ENCODE measurements at places on chromosomes 3 and 15.

DNA sequence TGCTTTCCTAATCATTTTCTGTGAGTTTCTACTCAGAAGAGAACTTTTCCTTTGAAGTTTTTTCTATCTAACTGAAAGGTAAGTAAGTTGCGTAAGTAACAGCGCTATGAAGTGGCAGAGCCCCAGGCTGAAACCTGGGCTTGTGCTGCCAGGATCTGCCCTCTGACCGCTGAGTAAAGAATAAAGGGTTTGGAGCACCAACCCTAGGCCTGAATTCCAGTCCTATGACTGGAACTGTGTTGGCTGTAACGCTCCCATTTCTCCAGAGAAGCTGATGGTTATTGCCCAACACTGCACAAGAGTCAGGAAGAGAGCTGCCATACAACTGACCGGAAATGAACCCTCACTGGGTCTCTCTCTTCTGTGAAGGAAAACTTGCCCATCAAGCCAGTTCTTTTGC is 87.0 kb downstream of the FOXB1 start:
- peak; percentile 49 for DNase-seq

- no peak for DNase-seq
Observed at GRCh38 chr3:59992578-59992977, 942.8 kb upstream of the CFAP20DC start.

- DNase-seq = no peak
Observed at GRCh38 chr3:81718311-81718710, 43.1 kb downstream of the GBE1 start.

DNA sequence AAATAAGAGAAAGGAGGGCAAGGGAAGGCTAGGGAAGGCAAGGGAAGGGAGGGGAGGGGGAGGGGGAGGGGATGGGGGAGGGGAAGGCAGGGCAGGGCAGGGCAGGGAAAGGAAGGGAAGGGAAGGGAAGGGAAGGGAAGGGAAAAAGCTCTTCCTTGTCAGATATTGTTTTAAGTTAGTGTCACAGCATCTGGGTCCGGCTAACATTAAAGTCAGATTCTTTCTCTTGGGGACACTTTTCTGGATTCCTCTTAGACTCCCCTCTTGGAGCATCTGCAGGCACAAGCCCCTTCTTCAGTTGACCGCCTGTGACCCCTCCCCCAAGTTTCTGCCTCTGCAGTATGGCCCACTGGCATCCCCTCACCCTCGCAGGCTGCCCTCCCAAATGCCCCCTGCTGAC is 26.0 kb downstream of the BFSP2 start:
- no peak for DNase-seq

DNA sequence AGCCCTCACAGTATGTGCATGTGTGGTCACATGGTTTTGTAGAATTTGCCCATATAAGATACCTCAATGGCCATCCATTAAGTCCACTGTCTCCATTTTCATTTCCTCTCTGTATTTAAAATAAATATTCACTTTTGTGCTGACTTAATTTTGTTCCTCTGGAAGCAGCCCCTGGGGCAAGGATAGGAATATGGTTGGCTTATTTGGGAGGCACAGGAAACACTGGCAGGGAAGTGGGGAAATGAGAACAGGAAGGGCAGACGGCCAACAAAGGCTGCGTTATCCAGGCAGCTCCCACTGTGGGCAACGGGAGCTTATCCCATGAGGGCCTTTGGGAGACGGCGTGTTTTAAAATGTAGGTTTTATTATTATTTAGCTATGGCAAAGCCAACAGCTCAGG is 148.6 kb downstream of the SHQ1 start:
- no peak for DNase-seq

DNA sequence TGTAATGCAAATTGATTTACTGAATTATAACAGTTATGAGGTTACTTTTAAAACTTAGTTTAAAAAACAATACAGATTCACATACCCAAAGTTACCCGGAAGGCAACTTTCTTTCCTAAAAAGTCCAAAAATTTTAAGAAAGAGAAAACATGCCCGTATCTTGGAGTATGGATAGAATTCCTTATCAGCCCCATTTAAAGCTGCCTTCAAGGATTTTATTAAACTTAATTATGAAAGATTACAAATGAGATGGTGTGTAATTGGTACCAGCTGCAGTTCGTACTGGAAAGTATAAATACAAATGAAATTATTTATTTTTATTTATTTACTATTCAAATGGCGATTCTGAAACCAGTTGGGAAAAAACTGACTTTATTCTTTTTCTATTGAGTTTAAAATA is 39.4 kb downstream of the SATB1 start:
- DNase-seq = no peak

DNA sequence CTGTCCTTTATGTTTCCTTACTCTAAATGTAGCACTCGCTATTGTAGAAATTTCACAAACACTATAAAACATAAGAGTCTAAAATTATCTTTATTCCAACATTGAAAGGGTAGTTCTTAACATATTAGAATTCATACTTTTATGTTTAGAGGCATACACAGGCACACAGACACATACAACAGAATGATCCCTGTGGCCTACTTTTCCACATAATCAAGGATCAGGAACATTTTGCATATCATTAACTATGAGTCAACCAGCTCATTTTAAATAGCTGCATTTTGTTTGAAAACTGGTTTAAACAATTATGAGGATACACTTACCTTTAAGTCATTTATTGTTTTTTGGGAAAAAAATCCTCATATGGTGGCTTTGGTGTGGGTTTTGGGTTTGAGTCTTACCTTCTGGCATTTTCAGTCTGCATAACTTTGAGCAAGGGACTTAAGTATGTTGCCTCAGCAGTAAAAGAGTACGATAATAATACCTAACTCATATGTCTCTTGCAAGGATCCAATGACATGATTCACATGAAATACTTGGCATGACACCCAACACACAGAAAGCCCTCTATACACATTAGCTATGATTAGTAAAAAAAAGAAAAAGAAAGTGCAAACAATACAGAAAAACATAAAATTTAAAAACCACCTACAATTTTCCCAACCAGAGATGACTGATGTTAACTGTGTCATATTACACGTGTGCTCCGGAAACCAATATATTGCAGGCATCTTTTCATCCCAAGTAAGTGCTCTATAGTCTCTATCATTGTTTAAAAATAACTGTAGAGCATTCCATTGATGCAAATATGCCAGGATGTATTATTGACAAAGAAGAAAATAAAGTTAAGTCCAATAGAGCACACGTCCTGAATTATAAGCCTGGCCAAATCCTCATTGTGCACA is 213.1 kb upstream of the ADAMTS9 start:
- no peak for DNase-seq

DNA sequence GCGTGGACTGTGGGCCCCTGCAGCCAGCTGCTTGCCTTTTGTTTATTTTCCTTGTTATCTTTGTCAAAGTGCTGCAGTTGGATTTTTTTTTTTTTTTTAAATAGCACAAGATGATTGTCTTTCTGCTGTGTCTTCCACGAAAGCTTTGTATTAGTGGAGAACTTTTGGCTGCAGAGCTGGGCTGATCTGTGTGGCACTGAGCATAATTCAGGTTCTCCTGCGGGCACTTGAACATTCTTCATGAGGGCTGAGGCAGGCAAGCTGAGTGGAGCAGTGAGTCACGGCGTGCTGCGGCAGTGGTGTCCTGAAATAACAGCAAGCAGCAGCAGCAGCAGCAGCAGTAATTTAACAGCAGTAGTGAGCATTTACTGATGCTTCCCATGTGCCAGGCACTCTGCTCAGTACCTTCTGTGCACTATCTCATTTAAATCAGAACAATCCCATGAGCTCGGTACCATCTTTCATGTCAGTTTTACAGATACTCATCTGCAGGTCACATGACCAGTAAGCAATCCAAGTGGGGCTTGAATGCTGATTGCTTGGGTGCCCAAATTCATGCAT is 45.8 kb downstream of the MITF start:
- DNase-seq = peak; percentile 91

DNA sequence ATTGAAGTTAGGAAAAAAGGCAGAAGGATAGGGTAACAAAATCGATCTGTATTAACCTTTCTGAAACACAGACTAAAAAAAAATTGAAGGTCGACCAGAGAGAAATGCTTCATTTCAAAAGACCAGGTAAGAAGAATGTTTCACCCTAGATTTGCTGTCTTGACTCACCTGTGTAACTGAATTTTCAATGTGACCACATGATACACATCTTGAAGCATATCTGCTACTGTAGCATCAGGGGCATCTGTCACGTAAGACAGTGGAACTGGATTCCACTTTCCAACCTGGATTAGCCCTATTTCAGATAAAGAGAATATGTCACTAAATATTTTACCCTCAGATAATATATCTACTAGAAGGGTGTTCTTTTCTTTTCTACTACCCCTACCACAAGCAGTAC is 9.3 kb downstream of the SATB1 start:
- no peak for DNase-seq

GRCh38 chr15:32864051-32864450 is 146.2 kb downstream of the GREM1 start:
- no peak for DNase-seq

DNA sequence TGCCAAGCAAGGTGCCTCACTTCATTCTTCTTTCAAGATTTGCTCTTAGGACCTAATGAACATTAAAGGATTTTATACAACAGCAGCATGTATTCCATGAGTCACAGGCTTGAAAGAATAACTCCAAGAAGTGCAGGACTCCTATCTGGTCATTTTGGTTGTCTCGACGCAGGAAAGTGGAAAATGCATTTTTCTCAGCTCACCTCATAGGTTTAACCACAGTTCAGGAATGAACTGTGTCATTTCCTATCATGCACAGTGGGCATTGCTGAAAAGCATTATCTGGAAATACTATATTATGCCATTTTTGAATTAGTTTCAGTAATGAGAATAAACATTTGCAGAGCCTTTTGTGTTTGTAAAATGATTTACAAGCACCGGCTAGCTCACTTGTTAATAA is 98.7 kb upstream of the BFSP2 start:
- DNase-seq = peak; percentile 83

DNA sequence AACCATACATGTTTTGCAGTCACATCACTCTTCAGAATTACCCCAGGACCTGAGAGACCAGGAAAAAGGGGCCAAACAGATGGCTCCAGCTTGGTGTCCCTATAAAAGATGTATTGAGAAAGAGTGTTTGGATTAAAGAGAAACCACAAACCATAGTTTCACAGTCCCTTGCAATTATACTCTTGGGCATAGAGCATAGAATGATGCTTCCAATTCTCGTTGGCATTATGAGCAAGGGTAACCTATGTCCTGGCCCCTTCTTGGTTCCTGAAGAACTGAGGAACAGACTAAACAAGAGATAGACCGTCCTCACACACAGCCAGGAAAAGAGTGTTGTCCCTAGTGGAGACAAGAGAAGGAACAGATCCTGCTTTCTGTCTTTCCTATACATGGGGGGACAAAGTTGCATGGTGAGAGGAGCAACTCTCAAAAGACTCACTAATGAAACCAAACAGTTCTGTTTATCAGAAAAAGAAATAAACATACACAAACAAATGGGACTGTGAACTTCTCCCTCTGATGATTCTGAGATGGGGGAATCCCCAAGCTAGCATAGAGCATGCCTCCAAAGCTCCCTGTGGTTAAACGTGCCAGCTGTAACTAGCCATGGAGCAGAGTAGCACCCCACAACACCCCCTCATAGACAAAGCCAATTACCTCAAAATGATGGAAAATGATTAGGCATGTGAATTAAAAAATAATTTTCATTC is 908.6 kb downstream of the NTRK3 start:
- DNase-seq = no peak

- DNase-seq = no peak
Observed at GRCh38 chr15:25668901-25669300, 194.2 kb downstream of the ATP10A start.

GRCh38 chr3:155712008-155712407 is 32.9 kb downstream of the PLCH1 start:
- DNase-seq = no peak

- DNase-seq = peak; percentile 89
Observed at GRCh38 chr15:79872358-79873017, 24.3 kb downstream of the MTHFS start.

- peak; percentile 23 for DNase-seq
Observed at GRCh38 chr3:15064299-15064834, 748 bp downstream of the MRPS25 start.

DNA sequence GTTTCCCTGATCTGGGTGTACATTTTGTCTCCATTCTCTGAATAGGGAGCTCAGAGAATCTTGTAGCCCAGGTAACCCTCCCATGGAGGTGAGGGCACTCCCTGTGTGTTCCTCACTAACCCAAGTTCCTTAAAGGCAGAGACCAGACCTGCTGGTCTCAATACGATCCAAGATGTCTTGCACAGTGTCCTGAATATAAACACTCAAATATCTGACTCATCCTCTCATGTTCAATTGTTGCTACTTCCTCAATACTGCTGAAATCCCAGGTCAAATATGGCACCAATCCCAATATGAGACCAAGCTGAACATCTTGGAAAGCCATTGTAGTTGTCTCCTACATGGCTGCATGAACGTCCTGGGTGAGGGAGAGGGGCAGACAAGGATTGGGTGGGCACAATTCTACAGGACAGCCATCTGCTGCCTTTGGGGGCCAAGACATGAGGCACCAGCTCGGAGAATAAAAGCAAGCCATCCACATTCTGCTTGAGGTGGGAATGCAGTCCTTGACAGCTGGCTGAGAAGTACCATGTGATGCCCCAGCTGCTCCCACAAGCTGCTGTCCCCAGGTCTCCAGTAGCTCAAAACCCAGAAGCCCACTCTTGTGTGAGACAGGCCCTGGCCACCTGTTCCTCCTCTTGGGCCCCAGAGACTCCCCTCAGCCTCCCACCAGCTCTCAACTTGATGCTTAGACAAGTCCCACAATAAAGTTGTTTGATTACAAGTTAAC is 18.2 kb downstream of the TBC1D2B start:
- no peak for DNase-seq

GRCh38 chr3:87041191-87041590 is 50.2 kb upstream of the VGLL3 start:
- no peak for DNase-seq

DNA sequence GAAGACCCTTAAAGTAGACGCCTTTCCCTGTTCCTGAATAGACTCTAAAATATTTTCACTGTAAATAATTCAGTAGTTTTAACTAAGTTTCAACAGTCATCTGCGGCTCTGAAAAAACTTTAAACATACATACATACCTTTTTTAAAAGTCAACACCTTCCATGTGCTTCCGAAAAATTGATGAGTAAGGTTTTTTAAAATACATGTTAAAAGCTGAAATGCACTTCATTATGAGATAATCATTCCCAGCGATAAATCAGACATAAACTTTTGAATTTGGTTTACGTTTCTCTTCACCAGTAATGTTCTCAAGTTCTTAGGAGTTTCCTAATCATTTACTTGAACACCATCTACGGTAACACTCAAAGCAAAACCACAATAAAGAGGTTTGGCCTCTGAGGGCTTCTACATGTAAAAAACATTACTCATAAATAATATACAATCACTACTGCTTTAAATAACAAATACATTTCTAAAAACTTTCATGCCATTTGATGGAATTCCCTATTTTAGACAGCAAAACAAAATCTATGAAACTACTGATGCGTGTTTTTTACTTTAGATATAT is 403.5 kb downstream of the SHQ1 start:
- DNase-seq = no peak

- no peak for DNase-seq
Observed at GRCh38 chr3:42934910-42935309, 29.0 kb downstream of the ZNF662 start.

GRCh38 chr15:100762289-100762688 is 117.3 kb upstream of the ALDH1A3 start:
- DNase-seq = no peak
